ENCODE measurements at places on chromosomes 2 and 18. TPM values are rescaled to one million over a fixed set of nuclear protein-coding genes. Genes with fewer than 3 reads are reported as not detected.
A peak's percentile ranks its signal among the peaks of the same experiment; 100 is the strongest.

DNA sequence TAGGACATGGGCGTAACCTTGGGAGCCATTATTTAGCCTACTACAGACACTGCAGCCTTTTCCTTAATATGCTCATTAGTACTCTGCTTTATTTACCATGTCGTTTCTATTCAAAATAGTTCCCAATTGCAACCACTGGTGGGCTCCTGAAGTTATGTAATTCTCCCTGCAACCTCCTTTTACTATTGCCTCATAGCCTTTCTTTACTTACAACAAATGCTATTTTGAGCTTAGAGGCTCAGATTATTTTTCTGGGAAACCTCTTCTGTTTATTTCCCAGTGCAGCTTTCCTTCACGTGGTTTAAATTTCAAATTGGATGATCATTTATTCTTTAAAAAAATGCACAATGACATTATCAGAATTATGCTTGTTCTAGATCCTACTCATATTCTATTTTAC lies 492.3 kb upstream of the TMEFF2 start:
- no peak for DNase-seq

DNA sequence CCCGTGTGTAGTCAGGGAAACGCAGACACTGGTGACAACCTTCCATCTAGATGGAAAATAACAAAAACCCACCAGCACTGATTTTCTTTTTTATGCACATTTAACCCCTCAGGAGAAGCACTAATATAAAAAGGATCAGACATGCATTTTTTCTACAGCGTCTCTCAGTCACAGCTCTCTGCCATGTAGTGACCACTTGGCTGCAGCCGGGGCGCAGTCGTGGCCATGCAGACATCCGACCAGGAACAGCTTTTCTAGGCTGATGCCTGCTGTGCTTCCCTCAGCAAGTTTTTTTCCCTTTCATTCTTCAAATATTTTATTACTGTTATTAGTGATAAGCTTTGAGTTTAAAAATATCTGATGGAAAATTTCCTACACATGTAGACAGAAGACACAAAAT lies 63.3 kb downstream of the MERTK start:
- no peak for DNase-seq

OSR1 gene
- not detected for total RNA-seq

PROKR1 gene
- not detected for total RNA-seq

STON1 gene
- total RNA-seq = 1.2 TPM

DNA sequence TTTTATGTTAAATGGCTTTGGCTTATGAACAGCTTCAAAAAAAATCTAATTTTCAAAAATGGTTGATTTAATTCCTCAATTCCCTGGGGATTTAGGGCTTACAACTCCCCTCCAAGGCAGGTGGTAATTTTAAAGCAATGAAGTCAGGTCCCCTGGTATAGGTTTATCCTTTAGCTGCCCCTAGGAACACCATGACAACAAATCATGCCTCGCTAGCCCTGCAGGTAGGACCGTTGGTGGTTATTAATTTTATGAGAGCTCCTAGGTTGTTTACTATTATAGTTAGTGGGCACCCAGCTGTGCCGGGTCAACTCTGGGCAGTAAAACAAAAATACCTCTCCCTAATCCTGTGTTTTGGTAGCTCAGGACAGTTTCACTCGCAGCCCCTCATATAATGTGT lies 26.2 kb upstream of the MBOAT2 start:
- DNase-seq = no peak

DNA sequence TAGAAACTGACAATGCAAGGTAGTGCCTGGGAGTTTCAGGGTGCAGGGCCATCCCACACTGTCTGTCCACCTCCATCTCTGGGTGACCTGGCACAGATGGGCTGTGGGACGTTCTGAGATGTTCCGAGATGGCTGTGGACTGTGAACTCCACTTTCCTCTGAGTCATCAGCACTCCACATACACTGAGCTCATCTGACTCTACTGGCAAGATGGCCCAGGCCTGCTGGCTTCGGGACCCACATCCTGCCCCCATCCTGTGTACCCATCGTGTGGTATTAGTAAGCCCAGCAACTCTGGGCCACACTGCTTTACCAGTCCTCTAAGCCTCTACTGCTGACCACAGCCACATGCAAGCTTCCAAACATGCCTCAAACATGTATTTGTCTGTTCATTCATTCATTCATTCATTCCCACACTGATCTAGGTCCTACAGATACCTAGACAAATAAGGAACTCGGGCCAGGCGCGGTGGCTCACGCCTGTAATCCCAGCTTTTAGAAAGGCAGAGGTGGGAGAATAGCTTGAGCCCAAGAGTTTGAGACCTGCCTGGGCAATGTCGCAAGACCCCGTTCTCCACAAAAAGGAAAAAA lies 124.8 kb upstream of the CXCR4 start:
- peak; percentile 83 for DNase-seq

DNA sequence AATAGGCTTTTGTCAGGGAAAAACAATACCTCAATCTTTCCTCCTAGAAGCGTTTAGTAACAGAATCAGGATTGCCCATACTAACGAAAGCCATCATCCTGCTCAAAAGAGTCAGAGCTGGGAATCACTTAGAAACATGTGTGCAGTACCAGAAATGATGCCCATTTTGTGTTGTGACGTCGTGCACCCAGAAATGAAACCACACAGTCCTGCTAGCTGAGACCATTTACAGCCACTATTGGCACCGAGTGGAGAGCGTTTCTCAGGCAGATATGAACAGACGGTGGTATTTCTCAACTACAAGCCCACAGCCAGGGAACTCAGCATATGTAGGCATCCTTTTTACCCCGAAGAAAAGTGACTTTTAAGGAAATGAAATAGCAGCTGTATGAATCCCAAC lies 284.3 kb upstream of the LRATD1 start:
- no peak for DNase-seq

- DNase-seq = no peak
These were observed 62.8 kb upstream of the OTOS start for GRCh38 chr2:240203031-240203787.

ELOA2 gene
- total RNA-seq = not detected

ALK gene
- not detected for total RNA-seq

DNA sequence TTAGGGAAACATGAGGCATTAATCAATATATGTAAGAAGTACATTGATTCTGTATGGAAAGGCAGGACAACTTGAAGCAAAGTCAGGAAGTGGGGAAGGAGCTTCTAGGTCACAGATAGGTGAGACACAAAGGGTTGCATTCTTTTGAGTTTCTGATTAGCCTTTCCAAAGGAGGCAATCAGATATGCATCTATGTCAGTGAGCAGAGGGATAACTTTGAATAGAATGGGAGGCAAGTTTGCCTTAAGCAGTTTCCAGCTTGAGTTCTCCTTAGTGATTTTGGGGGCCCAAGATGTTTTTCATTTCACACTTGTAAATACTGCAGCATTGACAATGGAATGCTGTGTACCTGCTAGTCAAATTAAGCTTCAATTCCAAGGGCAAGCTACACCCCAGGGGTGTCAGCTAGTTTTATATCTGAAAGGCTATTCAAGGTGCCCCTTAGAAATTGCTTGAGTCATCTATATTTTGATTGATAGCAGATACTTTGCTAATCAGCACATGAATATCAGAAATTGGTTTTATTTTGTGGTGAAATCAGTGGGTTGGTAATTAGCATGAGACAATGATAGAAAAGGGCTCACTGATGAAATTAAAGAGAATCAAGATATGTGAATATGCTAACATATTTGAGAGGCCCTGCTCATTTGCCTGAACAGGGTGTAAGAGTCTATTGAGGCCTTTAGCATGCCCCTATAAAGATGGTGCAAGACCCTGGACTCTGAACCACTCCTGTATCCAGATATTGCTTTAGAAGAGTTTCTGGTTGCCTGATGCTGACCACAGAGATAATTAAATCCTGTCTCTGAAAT lies 131.5 kb downstream of the TMEM17 start:
- DNase-seq = no peak

DNA sequence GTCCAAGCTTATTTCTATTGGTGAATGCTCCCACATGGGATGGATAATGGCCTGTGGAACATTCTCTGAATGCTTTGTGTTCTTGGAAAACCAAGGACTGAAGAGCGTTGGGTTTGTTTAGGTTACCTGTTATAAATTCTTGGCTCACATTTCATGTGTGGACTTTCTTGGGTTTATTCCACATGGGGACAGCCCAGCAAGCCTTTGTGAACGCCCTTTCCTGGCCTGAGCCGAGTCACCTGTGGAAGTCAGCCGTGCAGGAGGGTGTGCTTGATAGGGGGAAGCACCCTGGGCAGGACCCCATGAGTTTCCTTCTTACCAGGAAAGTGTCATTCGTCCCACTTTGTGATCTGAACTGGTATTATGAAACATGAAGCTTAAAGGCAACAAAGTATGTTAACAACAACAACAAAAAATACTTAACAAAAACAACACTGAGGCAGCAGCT lies 4.1 kb downstream of the RAB31 start:
- DNase-seq = no peak

GRCh38 chr2:26164231-26164630 lies 8.7 kb upstream of the GAREM2 start:
- no peak for DNase-seq

- DNase-seq = no peak
These were observed 146.2 kb downstream of the PRKCE start for GRCh38 chr2:45797451-45798230.

CHRND gene
- not detected for total RNA-seq

- DNase-seq = no peak
These were observed 60.2 kb downstream of the RALBP1 start for GRCh38 chr18:9535430-9535991.

GRCh38 chr2:3578987-3579386 lies 3.9 kb downstream of the RPS7 start:
- no peak for DNase-seq

DNA sequence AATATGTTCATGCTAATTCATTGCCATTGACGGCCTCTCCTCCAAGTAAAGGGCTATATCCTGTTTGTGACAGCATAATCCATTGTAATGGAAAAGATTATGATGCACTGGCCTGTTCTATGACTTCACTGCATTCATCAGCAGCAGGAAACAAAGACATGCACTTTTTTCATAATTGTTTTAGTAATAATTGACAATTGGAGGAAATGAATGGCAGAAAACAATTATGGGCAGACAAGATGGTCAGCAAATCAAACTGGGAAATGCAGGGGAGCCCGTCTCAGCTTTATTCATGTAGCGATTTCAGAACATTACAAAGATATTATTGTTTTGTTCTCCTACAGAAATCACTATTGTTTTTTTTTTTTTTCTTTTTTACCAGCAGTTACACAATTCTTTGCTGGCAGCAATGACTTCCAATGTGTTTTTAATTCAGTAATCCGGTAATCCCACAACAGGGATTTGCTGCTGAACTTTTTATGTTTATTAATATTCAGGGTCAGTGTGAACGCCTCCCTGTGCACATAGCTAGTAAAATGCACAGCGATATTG lies 33.8 kb upstream of the RASGRP3 start:
- no peak for DNase-seq

- no peak for DNase-seq
These were observed 46.1 kb downstream of the SIGLEC15 start for GRCh38 chr18:45871431-45872084.

DNA sequence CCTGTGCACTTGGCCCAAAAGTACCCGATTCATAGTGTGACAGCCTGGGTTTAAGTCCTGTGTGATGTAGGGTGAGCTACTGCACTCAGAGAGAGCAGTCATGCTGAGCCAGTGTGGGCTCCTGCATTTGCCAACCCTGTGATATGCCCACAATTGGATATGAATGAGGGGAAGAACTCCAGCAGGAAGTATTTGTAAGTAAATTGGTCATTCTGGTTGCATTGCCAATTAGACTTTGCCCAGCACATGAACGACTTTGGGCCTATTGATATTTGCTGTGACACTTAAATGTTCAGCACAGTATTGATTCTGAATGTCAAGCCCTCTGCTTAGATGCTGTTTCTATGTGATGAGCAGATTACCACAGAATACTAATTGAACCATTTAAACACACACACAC lies 570.9 kb downstream of the PIK3C3 start:
- DNase-seq = no peak

GRCh38 chr2:166106431-166107015 lies 21.3 kb downstream of the SCN1A start:
- DNase-seq = no peak

DNA sequence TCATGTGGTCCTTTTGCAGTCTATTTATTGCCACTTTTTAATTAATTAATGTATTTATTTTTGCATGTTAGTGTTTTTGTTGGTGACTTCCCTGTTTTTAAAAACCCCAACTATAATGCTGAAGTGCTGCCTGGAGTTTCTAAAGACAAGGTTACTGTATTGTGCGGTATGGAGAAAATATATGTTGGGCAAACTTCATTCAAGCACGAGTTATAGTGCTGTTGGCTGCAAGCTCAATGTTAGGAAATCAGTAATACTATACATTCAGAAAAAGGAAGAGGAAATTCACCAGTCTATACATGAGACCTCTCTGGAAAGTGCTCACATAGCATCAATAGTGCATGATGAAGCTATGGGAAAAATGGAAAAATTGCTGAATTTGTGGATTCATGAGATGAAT lies 15.4 kb upstream of the RBMS1 start:
- no peak for DNase-seq

GRCh38 chr2:199797431-199798403 lies 53.3 kb downstream of the FTCDNL1 start:
- DNase-seq = no peak

DNA sequence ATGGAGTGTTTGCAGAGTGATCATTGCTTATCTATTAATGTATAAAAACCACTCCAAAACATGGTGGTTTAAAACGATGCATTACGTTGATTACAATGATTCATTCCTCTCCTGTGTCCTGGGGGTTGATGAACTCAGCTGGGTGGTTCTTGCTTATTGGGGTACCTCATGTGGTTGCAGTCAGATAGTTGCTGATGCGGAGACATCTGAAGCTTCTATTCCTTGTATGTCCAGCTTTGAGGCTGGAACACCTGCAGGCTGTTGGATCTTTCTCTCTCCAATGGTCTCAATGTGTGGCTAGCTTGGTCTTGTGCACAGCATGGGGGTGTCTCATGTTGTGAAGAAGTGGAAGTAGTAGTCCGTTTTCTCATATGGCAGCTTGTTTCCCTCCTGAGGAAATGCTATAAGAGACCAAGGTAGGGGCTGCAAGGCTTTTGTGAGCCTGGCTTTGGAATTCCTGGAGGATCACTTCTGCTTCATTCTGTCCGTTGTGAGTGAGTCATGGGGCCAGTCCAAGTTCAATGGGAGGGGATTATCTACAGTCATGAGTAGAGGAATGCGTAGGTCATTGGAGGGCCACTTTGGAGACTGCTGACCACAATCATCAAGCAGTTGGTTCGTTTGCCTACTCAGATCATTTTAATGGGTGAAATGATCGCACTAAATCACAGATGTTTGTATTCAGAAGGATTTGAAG lies 601.0 kb downstream of the SLC4A3 start:
- DNase-seq = no peak

GRCh38 chr2:156538083-156538504 lies 101.9 kb downstream of the GPD2 start:
- no peak for DNase-seq

DNA sequence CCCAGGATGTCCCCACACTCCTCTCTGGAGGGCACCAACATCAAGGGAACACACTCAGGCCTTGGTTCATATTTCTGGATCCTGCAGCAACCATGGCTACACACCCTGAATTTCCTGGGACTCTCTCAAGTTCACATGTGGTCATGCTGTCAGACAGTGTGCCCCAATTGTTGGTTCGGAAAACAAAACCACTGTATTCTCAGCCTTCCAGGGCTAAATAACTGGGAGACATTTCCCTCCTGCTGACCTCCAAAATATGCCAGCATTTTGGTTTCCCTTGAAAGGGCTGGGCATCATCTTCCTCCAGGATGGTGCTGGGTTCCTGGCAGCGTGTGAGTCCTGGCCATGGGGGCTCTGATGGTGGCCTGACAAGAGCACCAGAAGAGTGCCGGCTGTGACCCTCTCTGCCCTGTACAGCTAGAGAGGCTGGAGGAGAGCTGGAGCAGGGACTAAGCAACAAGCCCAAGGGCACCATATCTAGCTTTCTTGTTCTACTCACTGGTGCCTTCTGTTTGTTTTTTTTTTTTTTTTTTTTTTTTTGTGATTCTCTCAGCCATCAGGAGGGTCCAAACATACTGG lies 37.5 kb upstream of the WIPF1 start:
- DNase-seq = no peak
